ENCODE measurements at places on chromosomes 4 and X.

DNA sequence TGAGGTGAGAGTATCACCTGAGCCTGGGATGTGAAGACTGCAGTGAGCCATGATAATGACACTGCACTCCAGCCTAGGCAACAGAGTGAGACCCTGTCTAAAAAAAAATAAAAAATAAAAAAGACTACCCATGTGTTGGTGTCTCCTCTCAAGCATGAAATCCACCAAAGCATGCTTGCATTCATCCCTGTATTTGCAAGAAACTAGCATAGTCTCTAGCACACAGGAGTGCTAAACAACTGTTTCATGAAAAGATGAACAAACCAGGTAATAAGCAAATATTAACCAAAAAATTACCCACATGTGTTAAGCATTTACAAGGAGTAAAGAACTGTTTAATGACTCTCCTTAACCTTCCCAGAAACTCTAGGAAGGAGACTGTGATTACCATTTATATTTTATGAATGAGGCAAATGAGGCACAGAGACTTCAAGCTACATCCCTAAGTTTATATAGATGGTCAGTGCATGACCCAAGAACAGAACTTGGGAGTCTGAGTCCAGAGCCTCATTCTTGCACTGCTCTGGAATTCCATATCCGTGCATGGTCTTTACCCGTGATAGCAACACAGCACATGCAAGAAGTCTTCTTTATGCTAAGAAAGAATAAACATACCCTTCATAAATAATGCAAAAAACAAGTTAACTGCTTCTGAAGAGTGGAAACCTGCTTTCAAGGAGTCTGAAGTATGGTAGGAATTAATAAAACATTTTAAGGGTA lies 186.1 kb upstream of the STS start:
- H3K4me3 ChIP-seq: no peak overlapping the region
- DNase-seq: no peak
- H3K27me3 ChIP-seq: no peaks in the 10 kb centered on the region
- H3K36me3 ChIP-seq: no peaks in the 10 kb centered on the region
- H3K4me1 ChIP-seq: no peaks in the 10 kb centered on the region

DNA sequence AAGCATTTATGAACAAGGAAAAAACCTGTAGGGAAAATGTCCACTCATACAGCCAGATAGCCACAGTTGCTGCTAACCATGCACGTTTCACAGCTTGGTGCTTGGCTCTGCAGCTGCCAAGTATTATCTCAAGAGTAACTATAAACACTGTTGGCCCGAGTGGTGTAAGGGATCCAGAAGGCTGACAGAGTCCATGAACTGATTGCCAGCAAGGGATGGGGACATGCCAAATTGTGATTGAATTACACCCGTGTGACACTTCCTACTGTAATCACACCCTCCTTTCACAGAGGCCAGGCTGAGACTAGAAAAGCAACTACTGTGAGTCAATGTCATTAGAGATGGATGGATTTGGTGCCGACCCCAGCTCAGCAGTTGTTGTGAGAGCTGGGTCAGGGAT lies 223.9 kb upstream of the ANKRD50 start:
- H3K36me3 ChIP-seq: no peaks in the 10 kb centered on the region
- no peaks in the 10 kb centered on the region for H3K27me3 ChIP-seq
- H3K4me1 ChIP-seq: no peaks in the 10 kb centered on the region
- H3K27ac ChIP-seq: no peak overlapping the region
- H3K4me3 ChIP-seq: no peak overlapping the region
- DNase-seq: no peak

DNA sequence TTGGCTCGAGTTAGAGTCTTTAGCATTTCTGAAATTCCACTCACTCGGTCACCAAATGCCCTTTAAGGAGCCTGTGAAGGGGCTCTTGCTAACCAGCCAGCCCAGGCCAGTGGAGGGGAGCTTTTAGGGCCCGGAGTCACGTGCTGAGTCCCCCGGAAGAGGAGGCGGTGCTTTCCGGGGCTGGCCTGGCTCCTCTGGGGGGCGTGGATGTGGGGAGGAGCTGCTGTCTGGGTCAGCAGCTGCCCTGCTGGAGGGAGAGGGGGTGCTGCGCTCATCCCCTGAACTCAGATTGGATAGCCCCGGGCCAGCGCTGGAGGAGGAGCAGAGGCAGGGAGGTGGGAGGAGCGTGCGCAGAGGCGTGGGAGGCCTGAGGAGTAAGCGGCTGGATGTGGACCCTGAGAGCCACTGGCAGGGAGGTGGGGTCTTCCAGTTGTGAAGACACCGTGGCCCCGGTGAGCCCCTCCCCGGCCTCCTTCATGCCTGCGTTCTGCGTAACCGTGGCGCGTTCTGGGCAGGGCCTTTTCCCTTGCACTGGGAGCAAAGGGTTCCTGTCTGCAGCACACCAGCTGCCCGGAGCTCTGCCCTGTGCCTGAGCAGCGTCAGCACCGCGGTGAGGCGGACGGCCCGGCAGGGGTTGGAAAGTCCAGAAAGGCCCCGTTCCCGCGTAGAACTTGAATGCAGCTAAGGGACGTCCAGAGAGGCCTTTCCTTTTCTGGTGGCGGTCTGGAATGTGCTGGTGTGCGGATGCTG lies 19.7 kb downstream of the MAEA start:
- no peaks in the 10 kb centered on the region for H3K27me3 ChIP-seq
- H3K4me3 ChIP-seq: peak overlapping the region; percentile 31
- peak overlapping the region; percentile 16 for H3K27ac ChIP-seq
- no peaks in the 10 kb centered on the region for H3K36me3 ChIP-seq

DNA sequence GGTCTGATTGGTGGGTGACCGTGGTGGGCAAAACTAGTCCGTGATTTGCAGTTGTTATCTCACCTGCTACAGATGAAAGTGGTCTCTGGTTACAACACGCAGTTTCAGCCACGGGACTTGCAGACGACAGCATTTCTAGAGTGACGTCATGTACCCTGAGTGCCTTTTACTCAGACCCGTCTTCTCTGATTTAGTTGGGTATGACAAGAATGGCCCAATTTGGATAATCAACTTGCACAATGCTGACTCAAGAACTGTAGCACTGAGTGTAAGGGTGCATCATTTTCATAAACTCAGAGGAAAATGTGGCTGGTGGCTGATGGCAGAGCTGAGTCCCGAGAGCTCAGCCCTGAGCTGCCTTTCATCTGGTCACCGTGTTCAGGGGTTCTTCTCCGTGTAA lies 281.4 kb upstream of the FRG1 start:
- H3K4me3 ChIP-seq: no peak overlapping the region
- H3K36me3 ChIP-seq: no peaks in the 10 kb centered on the region
- no peaks in the 10 kb centered on the region for H3K4me1 ChIP-seq
- H3K27me3 ChIP-seq: no peaks in the 10 kb centered on the region

- DNase-seq: no peak
- H3K4me1 ChIP-seq: no peaks in the 10 kb centered on the region
- no peaks in the 10 kb centered on the region for H3K36me3 ChIP-seq
- no peaks in the 10 kb centered on the region for H3K27me3 ChIP-seq
Measured at GRCh38 chrX:75230296-75230695, 43.6 kb upstream of the UPRT start.

DNA sequence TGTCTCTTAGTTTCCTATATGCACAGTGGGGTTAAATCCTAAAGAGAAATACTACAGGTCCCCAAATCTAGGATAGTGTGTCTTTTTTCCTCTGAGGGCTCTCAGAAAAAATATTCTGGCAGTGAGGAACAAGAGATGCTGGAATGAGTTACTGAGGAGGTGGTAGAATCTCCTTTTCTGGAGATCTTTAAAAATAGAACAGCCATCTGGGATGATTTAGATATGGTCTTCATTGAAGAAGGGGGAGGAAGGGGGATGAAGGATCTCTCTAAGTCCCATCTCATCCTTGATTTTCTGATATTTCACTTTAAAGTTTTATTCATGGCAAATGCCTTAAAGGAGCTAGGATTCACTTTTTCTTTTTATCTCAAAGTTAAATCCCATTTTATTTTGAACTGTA lies 235.0 kb downstream of the MAML3 start:
- H3K27me3 ChIP-seq: no peaks in the 10 kb centered on the region
- H3K4me1 ChIP-seq: peaks cover 47% of the 10 kb centered on the region
- H3K36me3 ChIP-seq: no peaks in the 10 kb centered on the region
- no peak for DNase-seq
- no peak overlapping the region for H3K4me3 ChIP-seq

DNA sequence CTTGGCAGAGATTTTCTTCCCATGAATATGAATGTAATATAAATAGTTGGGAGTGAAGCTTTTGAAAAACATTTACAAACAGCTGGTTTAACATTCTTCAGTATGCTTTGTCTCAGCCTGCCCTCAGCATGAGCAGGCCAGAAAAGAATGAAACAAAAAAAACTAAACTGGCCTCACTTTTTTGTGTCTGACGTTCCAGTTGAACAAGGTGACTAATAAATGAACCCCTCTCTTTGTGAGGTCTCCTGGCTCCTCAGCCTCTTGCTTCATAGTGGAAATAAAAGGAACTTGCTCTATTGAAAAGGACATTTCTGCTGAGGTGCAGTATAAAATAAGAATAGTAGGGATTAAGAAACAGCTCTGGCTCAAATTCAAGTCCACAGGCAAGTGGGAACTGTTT lies 9.4 kb downstream of the CHST7 start:
- no peaks in the 10 kb centered on the region for H3K4me1 ChIP-seq
- DNase-seq: no peak
- no peaks in the 10 kb centered on the region for H3K27me3 ChIP-seq

GRCh38 chr4:101065346-101065745 lies 282.0 kb downstream of the PPP3CA start:
- no peak for DNase-seq
- H3K4me1 ChIP-seq: peaks cover 18% of the 10 kb centered on the region
- no peaks in the 10 kb centered on the region for H3K36me3 ChIP-seq
- no peak overlapping the region for H3K27ac ChIP-seq
- no peak overlapping the region for H3K4me3 ChIP-seq
- H3K27me3 ChIP-seq: no peaks in the 10 kb centered on the region

- no peaks in the 10 kb centered on the region for H3K27me3 ChIP-seq
- H3K4me3 ChIP-seq: no peak overlapping the region
- H3K27ac ChIP-seq: no peak overlapping the region
- no peaks in the 10 kb centered on the region for H3K4me1 ChIP-seq
- H3K36me3 ChIP-seq: no peaks in the 10 kb centered on the region
Measured at GRCh38 chr4:8410066-8410625, 30.4 kb downstream of the ACOX3 start.

DNA sequence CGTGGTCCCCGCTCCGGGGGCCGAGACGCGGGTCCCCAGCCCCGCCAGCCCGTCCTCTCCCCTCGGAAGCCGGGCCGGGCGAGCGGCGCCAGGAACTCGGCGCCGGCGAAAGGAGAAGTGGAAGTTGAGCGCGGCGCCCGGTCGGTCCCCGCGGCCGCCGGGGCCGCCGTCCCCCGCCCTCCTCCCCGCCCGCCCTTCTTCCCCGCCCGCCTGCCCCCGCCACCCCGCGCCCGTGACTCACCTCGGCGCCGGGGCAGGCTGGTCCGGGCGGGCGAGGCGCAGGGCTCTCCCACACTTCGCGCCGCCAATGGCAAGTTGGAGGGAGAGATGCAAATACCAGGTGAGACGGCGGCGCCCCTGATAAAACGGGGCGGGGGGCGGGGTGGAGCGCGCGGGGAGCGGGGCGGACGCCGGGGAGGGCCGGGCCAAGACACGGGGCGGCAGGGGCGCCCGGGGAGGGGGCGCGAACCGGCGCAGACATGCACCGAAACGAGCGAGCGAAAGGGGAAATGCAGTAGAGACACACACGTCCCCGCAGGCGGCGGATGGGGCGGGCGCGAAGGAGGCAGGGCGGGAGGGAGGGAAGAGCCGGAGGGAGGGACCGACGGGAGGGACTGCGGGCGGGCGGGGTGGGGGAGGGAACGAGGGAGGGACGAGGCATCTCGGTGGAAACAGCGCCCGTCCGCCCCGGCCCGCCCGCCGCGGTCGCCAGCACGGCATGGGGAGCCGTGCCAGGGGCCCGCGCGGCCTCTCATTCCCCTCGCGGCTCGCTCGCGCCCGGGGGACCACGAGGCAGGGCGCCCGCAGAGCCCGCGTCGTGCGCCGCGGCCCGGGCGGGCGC lies at the start of gene ELF4:
Gene ELF4, minus strand, starts transcription at position 119 of the 841 bp plus-strand sequence. CDS start 29,167 bp downstream, outside the sequence.
- peak within 1 kb of the TSS; percentile 77 for H3K27ac ChIP-seq
- H3K27me3 ChIP-seq: no peaks in the 10 kb centered on the region
- DNase-seq: no peak

DNA sequence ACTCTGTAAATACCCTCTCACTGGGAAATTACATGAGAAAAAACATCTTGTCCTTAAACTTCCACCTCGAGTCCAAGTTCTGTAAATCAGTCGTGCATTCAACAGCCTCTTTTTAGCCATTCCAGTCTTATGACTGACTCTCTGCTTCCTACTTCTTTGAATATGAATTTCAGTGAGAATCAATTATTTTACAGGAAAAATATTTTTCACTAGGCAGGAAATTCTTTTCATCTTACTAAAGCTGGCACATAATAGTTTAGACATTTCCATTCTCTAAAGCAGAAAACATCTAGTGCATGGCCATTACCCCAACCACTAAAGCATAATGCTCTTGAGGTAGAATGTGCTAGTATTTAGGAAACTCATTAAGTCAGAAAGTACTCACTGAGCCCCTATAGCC lies 565.7 kb upstream of the FAT1 start:
- no peaks in the 10 kb centered on the region for H3K4me1 ChIP-seq
- H3K4me3 ChIP-seq: no peak overlapping the region
- no peak for DNase-seq
- no peaks in the 10 kb centered on the region for H3K36me3 ChIP-seq

DNA sequence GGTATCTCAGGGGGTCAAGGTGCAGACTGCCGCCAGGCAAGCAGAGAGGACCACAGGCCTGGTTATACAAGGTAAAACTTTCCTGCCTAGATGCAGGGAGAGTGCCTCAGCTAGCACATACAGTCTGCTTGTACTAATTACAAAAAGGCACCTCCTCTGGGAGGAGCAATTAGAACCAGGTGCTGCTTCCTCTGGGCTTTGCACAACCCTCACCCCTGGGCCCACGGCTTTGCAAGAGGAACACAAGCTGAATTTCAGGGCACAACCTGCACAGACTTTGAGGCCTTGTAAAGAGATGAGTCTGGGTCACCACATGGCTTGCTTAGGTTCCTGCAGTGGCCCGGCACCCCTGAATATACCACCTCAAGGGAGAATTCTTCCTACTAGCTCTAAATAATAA lies 9.2 kb upstream of the CITED1 start:
- no peaks in the 10 kb centered on the region for H3K27me3 ChIP-seq
- no peak overlapping the region for H3K4me3 ChIP-seq
- no peaks in the 10 kb centered on the region for H3K36me3 ChIP-seq
- no peak overlapping the region for H3K27ac ChIP-seq
- no peaks in the 10 kb centered on the region for H3K4me1 ChIP-seq
- DNase-seq: no peak

DNA sequence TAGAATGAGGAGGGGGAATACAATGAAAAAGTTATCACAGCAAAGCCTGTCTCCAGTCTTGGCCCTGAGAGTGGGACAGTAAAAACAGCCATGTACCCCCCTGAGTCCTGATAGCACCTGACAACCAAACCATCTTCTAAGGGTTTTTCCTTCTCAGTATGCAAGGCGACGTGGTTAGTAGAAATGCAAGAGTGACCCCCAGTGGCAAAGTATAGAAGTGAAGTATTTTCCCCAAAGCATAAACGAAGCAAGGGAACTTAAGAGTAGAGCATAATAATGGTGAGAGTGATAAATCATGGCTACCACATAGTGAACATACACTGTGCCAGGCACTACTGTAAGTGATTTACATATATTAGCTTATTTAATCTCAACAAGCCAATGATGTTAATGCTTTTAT lies 52.8 kb downstream of the FAM47C start:
- no peak overlapping the region for H3K27ac ChIP-seq
- H3K4me3 ChIP-seq: no peak overlapping the region
- no peak for DNase-seq
- H3K36me3 ChIP-seq: no peaks in the 10 kb centered on the region

Data from right lobe of liver (tissue), 6 donors.